Cerebellum (tissue), 4 donors: ENCODE measurements at places on chromosomes 3 and 15.
A peak's percentile ranks its signal among the peaks of the same experiment; 100 is the strongest.

DNA sequence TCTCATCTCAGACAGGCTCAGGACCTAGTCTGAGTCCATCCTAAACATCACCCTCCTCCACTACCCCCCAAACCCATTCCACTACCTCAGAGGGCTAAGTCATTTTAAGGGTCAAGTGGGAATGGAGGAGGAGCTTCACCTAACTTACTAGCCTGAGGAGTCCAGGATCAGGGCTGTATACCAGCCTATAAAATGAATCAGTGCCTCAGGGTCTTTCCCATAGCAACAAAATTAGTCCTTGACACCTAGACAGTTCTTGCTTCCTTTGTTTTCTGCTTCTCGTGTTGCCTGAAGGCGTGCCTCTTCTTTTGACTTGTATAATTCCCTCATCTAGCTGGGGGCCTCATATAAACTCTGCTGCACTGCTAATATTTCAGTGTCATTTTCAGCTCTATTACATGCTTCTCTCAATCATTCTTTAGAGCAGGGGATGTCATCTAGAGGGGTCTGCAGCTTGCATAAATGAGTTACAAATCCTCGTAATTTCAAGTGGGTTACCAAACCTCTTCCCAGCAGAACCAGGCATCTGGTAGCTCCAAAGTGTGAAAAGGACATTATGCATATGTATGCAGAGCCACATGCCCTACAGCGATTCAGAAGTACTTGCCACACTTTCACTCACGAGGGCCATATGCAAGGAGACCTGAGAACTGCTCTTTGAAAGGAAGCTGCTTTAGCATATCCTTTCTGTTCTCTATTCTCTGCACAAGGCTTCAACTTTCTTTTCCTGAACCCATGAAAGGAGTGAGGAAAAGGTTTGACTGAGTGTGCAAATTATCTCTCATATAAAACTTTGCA, 311.7 kb upstream of the SEMA6D start:
- DNase-seq, result no peak

- peak; percentile 53 for DNase-seq
These were observed 1.4 kb upstream of the IL17RC start for GRCh38 chr3:9915254-9916141.

DNA sequence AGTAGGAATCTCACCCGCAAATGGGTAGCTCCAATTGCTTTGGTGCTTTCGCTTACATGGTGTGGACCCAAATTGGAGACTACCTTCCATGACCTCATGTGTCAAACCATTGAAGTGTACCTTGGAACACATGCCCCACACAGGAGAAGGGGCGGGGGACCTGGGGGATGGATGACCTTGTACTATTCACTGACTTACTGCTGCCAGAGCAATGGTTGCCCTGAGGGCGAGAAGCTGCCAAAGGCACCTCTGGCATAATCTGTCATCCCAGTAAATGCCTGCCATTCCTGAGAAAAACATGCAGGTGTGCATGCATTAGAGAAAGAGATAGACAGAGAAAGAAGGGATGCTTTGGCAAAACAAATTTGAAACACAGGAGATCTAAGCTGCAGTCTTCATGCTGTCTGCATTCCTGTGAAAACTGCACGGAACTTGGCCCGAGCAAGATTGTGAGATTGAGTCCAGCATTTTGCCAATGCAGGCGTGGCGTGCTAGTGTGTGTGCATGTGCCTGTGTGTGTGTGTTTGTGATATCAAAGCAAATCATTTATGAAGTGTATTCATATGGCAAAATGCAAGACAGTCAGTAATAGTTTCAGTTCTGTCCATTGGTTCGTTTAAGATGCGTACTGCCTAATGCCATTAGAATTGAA, 219.5 kb upstream of the MDFIC2 start:
- no peak for DNase-seq

DNA sequence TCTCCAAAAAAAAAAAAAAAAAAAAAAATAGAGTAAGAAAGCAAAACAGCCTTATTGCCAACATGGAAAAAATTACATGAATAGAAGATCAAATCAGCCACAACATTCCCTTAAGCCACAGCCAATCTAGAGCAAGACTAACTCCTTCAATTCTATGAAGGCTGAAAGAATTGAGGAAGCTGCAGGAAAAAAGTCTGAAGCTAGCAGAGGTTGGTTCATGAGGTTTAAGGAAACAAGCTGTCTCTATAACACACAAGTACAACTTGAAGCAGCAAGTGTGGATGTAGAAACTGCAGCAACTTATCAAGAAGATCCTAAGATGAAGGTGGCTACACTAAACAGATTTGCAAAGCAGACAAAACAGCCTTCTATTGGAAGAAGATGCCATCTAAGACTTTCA, 9.3 kb downstream of the PARL start:
- DNase-seq, result no peak

GRCh38 chr3:109532257-109533216, 195.2 kb upstream of the DPPA4 start:
- DNase-seq, result no peak

DNA sequence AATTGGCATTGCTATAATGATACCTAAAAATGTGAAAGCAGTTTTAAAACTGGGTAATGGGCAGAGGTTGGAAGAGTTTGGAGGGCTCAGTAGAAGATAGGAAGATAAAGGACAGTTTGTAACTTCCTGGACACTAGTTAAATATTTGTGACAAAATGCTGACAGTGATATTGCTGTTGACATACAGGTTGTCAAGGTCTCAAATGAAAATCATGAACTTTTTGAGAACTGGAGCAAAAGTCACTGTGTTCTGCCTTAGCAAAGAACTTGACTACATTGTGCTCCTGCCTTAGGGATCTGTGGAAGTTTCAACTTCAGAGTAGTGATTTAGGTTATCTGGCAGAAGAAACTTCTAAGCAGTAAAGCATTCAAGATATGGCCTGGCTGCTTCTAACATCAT, 113.7 kb upstream of the CD96 start:
- DNase-seq, result no peak

DNA sequence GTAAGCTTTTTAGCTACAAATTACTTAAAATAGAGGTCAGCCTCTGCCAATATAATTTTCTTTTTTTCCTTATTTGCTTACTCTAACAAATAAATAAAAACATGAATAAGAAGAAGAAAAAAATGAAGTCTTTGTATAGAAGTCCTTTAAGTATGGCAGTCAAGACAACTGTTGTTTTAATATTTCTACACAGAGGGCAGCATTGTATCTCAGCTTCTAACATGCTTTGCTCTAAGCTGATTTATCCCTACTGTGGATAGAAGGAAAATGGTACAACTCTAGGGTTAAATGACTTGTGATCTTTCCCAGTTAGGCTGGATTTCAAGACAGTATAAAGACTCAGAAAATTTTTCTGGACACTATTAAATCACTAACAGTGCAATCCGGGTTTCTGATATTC, 104.3 kb upstream of the MEIS2 start:
- no peak for DNase-seq

- DNase-seq, result peak; percentile 19
These were observed 33.0 kb upstream of the TEX264 start for GRCh38 chr3:51637941-51638471.

DNA sequence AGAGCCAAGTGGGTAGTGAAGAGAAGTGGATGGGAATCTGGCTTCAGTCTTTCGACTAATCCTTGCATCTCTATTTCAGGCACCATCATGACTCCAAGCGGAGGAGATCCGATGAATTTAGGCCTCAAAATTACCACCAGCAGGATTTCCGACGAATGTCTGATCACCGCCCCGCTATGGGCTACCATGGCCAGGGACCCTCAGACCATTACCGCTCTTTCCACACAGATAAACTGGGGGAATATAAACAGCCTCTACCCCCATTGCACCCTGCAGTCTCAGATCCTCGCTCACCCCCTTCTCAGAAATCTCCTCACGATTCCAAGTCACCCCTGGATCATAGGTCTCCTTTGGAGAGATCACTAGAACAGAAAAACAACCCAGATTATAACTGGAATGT, 64.7 kb downstream of the RGMA start:
- no peak for DNase-seq

GRCh38 chr3:45597171-45597570, 2.6 kb downstream of the LIMD1 start:
- DNase-seq, result no peak

DNA sequence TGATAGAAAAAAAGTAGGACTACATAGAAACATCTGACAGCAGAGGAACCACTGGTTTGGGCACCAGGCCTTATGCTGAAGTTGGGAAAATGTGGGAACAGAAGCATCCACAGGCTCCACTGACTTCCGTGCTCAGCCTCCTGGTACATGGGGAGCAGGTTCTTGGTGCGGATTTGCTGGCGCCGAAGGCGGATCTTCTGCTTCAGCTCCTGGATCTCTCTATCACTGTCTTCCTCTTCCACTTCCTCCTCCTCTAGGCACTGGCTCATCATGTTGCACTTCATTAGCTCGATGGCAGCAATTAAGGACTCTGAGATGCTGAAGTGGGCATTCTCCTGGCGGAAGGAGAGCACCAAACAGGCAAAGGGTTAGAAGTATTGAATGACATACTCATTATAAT, 42.5 kb downstream of the RUBCN start:
- DNase-seq, result no peak

DNA sequence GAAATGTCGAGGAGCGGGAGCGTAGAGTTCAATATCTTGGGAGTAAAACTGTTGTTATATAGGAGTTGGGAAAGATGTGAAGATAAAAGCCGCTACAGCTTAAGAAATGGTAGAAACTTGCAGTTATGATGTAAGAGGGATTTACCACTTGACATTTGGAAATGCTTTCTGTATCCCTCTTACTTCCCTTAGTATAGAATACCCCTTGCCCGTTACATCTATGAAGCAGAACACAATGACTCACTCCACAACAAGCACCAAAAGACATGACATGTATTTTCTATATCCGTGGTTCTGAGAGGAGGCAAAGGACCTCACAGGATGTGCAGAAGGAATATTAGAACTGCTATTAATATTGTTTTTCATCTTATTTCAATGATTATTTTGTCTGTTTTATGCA, 254.2 kb upstream of the NR2F2 start:
- no peak for DNase-seq

GRCh38 chr3:138326866-138327595, 2.6 kb downstream of the NME9 start:
- no peak for DNase-seq

GRCh38 chr3:47266709-47267489, 15.7 kb downstream of the KIF9 start:
- no peak for DNase-seq

DNA sequence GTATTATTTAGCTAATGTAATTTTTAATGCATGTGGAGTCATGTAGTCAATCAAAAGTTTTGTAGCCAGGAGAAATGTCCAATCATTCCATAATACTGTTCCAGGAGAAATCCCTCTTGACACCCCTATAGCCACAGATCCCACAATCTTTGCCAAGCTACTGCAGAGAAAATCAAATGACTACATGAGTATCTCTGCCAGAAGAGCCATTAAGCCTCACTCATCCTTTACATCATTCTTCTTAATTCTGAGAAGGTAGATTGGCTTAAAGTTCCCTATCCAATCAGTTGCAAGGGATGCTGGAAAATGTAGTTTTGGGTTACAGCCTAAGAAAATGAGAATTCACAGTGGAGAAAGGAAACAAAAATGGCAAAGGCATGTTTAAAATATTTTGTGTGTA, 502.1 kb downstream of the ZBBX start:
- DNase-seq, result no peak

- no peak for DNase-seq
These were observed 23.3 kb downstream of the LARP6 start for GRCh38 chr15:70830615-70831014.

DNA sequence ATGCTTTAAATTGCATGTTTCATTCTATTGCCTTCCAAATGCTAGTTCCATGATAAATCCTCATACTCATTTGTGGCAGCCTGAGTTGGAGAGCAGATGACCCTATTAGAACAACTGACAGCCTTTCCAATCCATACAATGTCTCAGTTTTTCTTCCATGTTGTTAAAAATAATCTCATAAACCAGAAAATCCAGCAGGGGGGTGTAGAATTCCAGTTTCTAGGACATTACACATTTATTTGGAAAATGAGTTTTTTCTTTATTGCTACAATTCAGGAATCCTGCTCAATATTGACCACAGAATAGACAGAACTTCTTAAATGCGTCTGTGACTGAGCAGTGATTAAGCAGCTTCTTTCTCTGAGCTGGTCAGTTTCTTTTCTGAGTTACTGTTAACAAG, 174.2 kb upstream of the ATP10A start:
- DNase-seq, result no peak

DNA sequence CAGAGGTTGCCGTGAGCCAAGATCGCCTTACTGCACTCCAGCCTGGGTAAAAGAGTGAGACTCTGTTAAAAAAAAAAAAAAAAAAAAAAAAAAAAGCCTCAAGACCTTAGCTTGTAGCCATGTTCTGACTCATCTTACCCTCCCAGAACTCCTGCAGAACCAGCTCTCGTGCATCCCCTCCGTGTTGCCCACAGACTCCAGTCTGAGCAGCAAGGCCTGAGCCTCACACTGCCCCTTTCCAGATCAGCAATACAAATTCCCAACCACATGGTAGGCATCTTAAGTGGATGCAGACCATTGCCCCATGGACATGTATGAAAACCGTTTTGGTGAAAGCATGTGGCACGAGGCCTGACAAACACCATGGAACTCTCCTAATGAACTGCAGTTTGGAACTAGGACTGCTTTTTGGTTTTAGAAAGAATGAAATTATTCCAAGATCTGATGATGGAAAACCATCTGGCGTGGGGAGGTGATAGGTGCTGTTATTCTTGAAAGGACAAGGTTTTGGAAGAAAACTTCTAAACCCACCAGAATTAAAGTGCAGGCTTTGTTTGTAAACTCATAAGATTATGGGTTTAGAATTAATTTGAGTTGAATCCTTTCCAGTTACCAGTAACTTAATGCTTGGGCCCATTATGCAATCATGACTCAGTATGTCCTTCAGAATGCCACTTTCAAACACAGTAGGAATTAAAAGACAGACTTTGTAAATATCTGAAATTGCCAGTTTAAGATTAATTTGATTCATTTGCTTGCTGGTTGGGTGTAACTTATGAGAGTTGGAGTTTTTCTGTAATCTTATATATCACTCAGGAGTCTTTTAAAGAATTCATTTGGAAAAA, 163.7 kb upstream of the LRTM1 start:
- DNase-seq, result peak; percentile 12

DNA sequence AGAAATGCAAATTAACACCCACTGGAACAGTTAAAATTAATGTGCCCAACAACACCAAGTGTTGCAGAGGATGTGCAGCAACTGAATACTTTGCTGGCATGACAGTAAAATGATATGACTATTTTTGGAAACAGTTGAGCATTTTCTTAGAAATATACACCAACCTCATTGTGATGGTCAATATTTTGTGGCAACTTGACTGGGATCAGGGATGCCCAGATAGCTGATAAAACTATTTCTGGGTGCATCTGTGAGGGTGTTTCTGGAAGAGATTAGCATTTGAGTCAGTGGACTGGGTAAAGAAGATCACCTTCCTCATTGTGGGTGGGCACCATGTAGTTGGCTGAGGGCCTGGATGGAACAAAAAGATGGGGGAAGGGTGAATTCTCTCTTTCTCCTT, 57.9 kb downstream of the RPLP1 start:
- no peak for DNase-seq

- no peak for DNase-seq
These were observed 89.9 kb upstream of the RORA start for GRCh38 chr15:61318802-61319525.
